ENCODE measurements at places on chromosomes 3 and 15.

DNA sequence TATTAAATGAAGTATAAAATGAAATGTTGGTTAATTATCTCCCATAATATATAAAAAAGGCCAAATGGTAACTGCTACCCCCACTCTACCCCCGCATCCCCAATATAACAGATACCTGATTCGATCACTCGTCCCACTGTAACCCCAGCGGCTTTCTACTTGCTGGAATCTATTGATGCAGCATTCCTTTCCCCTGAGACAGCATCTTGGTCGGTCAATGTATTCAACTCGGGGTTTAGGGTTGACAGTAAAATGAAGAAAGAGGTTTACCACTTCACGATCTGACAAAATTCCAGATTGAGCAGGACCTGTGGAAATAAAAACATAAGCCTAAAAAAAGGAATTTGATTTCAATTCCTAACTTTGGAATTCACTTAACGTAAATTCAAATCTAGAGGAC is 18.6 kb upstream of the C15orf40 start:
- DNase-seq = no peak

GRCh38 chr3:52286777-52287110 is 884 bp upstream of the GLYCTK start:
- no peak for DNase-seq

DNA sequence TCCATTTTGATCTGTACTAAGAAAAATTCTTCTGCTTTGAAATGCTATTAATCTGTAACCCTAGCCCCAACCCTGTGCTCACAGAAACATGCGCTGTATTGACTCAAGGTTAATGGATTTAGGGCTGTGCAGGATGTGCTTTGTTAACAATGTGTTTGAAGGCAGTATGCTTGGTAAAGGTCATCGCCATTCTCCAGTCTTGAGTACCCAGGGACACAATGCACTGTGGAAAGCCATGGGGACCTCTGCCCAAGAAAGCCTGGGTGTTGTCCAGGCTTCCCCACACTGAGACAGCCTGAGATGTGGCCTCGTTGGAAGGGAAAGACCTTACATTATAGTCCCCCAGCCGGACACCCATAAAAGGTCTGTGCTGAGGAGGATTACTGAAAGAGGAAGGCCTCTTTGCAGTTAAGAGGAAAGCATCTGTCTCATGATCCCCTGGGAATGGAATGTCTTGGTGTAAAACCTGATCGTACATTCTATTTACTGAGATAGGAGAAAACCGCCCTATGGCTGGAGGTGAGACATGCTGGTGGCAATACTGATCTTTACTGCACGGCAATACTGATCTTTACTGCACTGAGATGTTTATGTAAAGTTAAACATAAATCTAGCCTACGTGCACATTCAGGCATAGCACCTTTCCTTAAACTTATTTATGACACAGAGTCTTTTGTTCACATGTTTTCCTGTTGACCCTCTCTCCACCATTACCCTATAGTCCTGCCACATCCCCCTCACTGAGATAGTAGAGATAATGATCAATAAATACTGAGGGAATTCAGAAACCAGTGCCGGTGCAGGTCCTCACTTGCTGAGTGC is 6.3 kb downstream of the PIGZ start:
- no peak for DNase-seq

- no peak for DNase-seq
These were observed 492.8 kb upstream of the MDFIC2 start for GRCh38 chr3:70805061-70805889.

GRCh38 chr3:94004301-94004910 is 24.0 kb downstream of the STX19 start:
- DNase-seq = peak; percentile 62

DNA sequence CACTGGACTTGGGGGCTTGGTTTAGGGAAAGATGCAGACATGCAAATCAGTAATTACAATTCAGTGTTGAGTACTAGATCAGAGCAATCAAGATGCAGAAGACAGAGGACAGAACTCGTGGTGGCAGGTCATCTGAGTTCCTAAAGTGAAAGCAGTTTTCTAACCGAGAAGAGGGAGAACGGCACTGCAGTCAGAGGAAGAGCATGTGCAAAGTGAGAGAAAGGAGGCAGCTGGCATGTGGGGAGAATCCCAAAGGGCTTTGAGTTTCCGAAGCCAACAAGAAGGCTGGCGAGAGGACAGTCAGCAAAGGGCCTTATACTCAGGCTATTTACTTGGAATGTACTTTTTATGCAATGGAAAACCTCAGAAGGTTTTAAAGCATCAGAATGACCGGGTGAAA is 87.0 kb downstream of the ANP32A start:
- no peak for DNase-seq

GRCh38 chr3:108488631-108489030 is 21.8 kb downstream of the MYH15 start:
- DNase-seq = no peak

DNA sequence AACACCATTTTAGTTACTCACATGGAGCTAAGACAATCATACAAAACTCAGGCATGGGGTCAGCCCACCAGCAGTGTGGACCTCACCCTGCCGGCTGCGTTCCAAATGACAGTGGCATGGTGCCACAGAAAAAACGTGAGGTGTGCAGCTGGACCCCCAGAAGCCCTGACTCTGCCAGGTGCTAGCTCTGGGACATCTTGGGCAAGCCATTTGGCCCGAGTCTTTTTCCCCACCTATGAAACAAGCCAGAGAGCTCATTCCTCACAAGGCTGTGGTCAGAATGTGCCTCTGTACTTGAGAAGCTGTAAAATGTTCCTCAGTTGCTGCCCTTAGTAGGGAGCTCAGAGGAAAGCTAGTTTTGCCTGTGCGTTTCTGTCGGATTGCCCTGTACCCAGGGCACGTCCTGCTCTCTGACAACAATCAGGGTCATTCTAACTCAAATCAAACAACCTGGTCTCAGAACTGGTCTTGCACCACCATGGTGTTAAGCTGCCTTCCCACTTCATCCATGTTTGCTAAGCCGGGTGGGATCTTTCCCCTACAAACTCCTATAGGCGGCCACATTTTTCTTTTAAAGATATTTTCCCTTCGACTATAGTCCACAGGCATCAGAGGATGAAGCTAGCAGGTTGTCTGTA is 44.9 kb downstream of the LIPC start:
- DNase-seq = no peak

- no peak for DNase-seq
These were observed 99.4 kb downstream of the FLNB start for GRCh38 chr3:58107597-58107996.

GRCh38 chr15:65434201-65434600 is 11.5 kb upstream of the IGDCC4 start:
- DNase-seq = no peak

DNA sequence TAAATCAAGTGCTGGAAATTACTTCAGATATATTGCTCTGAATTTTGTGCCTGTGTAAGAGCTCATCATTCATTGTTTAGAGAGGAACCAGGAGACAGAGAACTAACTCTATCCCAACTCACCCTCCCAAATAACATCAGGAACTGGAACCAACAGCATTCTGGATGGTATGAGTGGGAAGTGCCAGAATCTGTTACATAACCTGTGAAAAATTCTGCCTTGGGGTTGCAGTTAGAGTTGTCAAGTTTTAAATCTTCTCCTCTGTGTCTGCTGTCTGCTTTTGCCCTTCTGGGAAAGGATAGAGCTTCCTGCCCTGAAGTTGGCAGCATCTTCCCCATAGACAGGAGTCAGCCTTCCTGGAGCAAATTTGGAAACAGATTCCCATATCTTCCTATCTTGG is 41.2 kb downstream of the TIMP4 start:
- DNase-seq = no peak

GRCh38 chr3:171807806-171808205 is 2.5 kb downstream of the PLD1 start:
- DNase-seq = no peak

- no peak for DNase-seq
These were observed 164.3 kb upstream of the SETMAR start for GRCh38 chr3:4138786-4139431.

GRCh38 chr3:109642025-109642424 is 304.7 kb upstream of the DPPA4 start:
- no peak for DNase-seq

GRCh38 chr3:144770281-144770680 is 798.7 kb downstream of the DIPK2A start:
- DNase-seq = no peak

- DNase-seq = no peak
These were observed 35.3 kb upstream of the TUBGCP5 start for GRCh38 chr15:23074684-23075083.

DNA sequence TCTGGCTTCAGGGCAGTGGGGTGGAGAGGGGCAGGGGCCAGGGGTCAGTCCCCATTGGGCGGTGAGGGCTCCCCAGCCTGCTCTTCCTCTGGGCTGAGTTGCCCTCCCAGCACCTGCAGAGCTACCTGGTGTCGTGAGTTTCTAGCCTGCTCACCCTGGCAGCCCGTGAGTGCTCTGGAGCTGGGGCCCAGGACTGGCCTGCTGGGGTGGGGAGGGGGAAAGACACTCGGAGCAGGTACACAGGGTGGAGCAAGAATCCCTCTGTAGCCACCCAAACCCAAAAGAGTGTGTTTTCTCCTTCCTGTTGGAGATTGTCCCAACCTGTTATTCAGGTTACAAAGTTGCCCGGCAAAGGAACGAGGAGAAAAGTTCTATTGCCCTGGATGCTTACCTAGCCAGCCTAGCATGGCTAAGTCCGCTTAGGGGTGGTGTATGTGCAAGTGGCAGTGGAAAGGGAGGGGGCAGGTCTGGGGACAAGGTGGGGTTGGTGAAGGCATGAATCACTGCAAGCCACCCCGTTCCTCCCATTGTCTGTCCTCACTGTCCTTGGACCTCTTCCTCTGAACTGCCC is 8.9 kb downstream of the FAM3D start:
- no peak for DNase-seq

GRCh38 chr3:142542054-142542453 is 36.5 kb downstream of the ATR start:
- DNase-seq = no peak

DNA sequence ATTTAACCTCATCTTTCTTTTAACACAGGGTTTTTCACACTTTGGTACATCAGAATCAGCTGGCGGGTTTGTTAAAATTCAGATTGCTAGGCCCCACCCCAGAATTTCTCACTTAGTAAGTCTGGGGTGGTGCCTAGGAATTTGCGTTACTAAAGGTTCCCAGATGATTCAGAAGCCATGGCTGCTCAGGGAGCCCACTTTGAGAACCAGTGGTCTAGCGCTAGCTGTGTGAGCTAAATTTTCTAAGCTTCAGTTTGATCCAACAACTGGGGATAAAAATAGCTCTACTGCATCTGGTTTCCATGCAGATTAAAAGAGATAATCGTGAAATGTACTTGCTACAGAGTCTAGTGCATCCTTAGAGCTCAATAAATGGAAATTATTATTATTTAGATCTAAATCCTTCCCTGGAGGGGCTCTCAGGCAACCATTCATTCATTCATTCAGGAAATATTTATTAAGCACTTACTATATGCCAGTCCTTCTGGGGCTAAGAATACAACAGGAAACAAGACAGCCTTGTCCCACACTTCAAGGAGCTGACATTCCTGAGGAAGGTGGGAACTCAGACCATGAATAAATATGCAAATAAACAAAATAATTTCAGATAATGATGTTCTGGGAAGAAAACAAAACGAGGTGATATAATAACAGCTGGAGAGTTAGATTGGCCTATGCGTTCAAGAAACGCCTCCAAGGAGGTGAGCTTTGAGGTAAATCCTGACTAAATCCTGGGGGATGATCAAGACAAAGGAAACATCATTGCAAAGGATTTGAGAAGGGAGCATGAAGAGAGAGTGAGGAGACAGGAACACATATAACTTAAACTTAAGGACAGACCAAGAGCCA is 3.9 kb upstream of the CIDEC start:
- no peak for DNase-seq

- no peak for DNase-seq
These were observed 175.8 kb downstream of the XXYLT1 start for GRCh38 chr3:195095035-195095703.

GRCh38 chr15:78663703-78664102 is 22.7 kb upstream of the CHRNB4 start:
- no peak for DNase-seq

DNA sequence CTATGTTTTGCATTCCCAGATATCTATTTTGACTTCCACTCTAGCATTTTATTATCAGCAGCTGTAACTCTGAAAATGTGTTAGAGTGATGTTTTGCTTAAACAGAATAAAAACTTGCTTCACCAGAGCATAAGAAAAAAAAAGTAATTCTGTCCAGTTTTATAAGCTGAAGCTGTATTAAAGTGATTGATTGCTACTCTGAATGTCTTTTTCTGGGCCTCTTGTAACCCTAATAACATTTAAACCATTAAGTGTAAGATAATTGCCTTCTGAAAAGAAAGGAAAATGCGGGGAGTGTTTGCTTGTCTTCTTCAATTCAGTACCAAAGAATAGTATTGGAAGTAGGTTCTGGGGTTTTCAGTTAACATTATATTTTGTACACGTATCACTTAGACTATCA is 57.9 kb upstream of the UBE2E1 start:
- DNase-seq = no peak

- no peak for DNase-seq
These were observed 45.5 kb downstream of the HPS3 start for GRCh38 chr3:149174901-149175300.

DNA sequence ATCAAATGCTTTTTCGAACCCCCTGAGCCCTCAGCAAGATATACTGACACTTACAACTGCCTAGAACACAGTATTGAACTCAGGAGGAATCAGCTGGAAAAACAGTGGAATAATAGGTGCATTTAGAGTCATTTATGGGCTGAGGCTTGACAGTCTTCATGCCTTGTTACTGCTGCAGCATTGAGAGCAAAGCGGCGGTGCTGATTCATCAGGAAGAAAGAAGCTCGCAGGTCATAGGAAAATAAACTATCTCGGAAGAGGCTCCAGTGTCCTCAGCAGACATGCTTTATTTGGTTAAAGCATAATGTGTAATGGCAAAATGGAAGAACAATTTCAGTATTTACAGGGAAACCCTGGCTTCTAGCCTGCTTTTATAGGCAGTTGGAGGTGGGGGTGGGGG is 30.1 kb upstream of the NEO1 start:
- no peak for DNase-seq

DNA sequence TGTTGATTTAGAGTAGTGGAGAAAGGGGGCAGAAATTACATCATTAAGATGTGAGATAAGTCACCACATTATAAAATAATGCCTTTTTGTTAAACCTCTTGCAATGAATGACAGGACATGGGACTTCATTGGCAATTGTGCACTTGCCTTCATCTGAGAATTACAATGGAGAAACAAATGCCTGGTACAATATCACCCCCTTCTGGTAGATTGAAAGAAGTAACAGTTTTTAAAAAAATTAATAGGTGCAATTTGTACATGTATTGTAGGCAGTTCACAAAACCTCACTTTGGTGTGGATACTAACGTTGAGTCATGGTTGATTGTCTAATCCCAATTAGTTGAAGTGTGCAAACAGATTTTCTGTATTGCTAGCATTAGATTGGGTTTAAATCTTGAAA is 4.6 kb upstream of the P2RY14 start:
- DNase-seq = peak; percentile 63

DNA sequence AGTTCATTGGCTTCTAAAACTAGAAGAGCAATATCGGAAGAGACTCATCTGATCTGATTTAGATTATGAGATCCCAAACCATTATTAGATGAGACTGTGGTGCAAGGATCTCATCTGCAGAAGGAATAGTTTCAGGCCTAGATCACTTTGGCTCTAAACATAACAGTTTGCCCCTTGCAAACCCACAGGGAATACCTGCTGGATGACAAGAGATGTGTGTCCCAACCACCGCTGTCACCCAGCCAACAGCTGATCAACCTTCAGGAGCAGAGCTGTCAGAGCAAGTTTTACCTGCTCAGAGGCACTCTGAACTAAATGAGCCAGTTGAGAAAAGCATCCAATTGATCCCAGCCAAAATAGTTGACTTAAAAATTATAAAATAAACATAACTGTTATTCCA is 64.0 kb upstream of the ST3GAL6 start:
- no peak for DNase-seq

Data from A549 (cell line).